ENCODE measurements at places on chromosomes 12 and 14. TPM values are rescaled to one million over a fixed set of nuclear protein-coding genes. Genes with fewer than 3 reads are reported as not detected.

GLT1D1 gene
- 3.7 TPM for polyA plus RNA-seq

DNA sequence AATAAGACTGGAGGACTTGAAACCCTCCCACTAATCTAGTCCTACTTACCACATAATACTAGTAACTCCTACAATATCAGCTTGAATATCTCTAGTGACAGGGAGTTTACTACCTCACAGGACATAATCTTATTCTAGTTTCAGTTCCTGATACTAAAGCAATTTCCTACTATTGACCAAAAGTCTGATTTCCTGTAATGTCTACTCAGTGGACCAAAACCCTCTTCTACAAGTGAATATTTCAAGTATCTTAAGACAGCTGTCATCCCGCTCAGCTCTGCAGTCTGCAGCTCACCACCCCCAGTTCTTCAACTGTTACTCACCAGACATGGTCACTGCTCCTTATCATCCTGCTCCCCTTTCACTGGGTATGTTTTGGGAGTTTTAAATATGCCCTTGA lies 70.8 kb upstream of the TMCC3 start:
- DNase-seq, result no peak

DNA sequence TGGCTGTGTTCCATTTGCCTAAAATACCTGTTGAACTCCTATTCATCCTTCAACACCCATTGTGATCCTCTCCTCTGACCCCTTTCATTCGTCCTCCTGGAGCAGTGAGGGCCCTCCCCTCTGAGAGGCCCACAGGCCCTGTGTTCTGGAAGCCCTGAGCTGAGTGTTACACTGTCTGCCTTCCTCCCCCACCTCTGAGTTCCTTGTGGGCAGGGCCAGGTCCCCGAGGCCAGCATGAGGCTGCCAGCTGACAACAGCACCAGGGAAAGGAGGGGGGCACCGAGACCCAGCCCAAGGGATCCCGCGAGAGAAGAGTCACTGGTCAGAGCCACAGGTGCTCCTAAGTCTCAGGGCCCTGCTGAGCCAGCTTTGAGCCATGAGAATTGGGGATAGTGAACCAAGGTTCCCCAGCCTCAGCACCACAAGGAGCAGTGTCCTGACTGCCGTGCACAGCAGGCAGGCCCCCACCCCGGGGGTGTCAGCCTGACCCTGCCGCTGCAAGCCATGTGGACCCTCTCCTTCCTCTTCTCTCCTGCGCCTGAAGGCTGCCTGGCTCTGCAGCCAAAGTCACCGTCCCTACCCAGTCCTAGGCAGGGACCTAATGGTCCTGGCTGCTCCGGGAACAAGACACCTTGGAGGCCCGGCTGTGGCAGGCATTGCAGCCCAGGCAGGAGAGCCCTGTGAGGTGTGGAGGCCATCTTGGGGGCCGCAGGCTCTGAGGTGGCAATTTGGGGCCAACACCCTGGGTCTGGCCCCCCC lies 52.5 kb downstream of the BEGAIN start:
- no peak for DNase-seq

KRT3 gene
- not detected for polyA plus RNA-seq

AGAP2 gene
- polyA plus RNA-seq, result 0.89 TPM

DNA sequence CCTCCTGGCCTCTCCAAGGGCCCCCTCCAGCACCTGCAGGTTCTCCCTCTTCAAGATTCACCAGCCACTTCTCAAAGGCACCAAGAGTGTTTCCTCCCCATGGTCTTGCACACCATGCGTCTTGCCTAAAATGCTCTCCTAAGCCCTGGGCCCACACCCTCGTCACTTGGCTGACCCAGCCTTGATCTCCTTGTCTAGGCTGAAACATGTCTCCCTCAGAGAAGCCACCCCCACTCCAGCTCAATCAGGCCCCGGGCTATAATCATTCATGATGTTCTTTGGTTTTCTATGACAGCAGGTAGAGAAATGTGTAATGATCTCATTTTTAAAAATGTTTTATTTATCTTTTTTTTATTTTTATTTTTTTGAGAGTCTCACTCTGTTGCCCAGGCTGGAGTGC lies 88.1 kb downstream of the EFCAB11 start:
- no peak for DNase-seq

- no peak for DNase-seq
Observed at GRCh38 chr12:24424376-24424775, 474.9 kb upstream of the SOX5 start.

DNA sequence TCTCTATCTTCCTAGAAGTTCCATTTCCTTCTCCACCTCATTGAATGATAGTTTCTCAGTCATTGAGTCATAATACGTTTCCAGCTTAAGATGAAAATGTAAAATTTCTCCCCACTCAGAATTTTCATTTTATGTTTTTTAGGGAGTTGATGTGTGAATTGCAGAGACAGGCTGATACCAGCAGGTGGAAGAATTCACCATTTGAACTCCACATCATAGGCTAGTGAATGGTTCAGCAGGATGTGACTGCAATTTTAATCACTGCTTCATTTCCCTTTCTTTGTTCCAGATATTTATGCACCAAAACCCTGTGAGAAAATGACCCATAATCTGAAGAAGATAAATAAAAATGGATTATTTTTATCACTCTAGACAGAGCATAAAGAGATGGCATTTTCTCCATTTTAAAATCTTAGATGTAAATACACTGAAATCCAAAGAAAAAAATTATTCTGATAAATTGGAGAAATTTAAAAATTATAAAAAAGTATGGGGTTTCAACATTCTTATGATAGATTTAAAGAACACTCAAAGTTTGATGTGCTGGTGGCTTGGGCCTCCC lies 10.6 kb upstream of the PYGL start:
- no peak for DNase-seq

DNA sequence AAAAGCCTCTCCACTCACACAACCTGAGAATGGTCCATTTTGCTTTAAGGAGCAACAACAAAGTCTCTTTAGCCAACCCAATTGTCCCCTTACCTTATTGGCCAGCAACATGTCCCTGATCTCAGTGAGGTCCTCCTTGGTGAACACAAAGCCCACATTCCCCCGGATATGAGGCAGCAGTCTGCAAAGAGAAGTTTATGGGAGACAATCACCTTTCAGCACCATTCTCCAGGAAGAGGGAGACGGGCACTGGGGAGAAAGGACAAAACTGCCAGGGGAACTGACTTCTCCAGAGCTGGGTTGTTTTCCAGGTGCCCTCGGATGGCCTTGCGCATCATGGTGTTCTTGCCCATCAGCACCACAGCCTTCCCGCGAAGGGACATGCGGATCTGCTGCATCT lies 1.9 kb downstream of the RPLP0 start:
- no peak for DNase-seq

FBLN5 gene
- polyA plus RNA-seq, result 131 TPM

CCER1 gene
- polyA plus RNA-seq, result not detected

IL31 gene
- 0.33 TPM for polyA plus RNA-seq

DNA sequence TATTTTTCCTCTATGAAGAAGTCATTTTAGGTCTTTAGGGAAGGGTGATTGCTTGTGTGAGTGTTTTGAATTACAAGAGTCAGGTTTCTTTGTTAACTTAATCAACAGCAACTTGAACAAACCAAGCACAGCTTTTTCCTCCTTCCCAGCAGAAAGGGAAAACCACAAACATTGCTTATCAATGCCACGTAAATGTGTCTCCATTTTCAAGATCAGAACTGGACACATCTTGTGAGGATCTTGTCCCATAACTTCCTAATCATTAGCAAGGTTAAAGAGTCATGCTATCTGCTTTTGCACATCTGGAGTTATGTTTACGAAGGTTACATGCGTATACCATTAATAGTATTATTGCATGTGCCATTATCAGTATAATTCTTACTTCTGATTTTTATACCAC lies 248.0 kb upstream of the FLRT2 start:
- DNase-seq, result no peak
